Hematopoietic multipotent progenitor cell treated with erythropoietin and hydrocortisone succinate and interleukin-3 and kit ligand, for 4 days (in vitro differentiated cells): ENCODE measurements at places on chromosomes 2 and 18.

DNA sequence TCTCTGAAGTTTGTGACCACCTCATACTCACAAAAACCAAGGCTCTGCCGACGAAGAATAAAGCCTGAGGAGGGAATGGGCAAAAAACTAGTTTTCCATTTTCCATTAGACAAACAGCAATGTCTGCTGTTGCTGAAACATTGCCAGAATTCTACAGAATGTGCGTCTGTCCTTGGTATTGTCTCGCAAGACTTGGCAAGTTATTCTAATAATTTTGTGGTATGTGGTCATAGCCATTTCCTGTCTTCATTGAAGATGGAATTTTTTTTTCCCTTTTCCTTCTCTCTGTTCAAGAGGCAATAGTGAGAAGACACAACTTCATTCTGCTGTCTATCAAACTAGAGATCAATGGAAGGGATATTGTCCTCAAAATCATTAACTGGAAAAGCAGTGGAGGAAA, 296.1 kb downstream of the RND3 start:
- no peak for DNase-seq

DNA sequence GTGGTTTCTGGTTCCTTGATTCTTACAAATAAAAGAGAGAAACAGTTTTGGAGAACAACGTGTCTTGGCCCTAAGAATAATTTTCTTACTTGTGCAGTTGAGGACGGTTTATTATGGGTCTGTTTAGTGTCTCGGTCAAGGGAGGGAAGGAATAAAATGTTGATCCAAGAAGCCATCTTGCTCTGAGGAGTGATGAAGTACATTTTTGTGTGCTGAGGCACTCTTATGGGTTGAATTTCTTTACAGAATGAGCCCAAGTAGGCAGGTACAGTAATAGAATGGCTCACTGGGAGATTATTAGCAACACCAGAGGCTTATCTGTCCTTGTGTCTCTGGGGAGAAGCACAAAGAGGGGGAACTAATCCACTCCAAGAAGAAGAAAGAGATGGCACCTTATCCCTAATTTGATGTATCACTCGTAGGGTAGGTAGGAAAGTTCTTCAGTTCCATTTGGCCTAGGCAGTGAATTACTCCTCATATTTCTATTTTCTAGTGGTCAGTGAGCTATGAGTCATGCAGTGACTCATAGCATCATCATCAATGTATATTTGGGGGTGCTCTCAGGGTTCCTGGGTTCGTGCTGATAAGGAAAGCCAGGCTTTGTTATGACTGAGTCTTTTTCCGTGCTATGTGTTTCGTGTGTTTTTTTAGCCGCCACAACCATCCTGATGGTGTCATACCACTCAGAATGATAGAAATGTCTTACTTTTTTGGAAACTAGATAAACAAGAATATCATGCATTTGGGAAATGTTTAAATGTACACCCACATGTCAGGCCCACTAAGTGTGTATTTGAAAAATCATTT, 250.1 kb upstream of the CTAGE1 start:
- DNase-seq: peak; percentile 53

GRCh38 chr2:212381428-212382102, 157.0 kb downstream of the ERBB4 start:
- peak; percentile 3 for DNase-seq

DNA sequence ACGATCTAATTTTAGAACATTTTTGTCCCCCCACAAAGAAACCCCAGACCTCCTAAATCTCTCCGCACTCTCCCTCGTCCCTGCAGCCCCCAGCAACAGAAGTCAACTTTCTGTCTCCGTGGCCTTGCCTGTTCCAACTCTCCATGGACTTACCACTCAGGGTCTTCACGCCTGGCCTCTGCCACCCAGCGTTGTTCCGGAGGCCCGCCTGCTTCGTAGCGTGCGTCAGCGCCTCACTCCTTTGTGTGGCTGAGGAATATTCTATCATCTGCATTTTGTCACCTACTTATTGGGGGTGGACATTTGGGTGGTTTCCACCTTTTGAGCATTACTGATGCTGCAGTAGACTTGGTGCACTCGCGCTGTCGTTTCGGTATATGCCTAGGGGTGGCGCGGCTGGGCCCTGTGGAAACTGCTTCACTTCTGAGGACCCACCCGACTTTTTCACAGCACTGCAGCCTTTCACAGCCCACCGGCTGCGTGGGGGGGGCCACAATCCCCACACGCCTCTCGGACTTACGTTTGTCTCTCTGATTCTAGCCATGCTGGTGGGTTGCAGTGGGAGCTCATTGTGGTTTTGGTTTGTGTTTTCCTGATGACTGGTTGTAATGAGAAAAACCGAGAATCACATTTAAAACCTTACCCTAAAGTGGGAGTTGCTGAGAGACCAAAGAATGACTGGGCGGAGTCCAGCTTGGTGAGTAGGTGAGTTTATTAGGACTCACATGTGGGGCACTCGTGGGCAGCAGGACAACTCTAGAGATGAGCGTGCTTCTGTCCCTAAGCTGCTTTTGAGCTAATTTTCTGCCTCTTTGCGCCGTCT, 1.4 kb upstream of the HSBP1L1 start:
- no peak for DNase-seq

- peak; percentile 78 for DNase-seq
Observed at GRCh38 chr2:112701052-112701451, 19.8 kb upstream of the NT5DC4 start.

DNA sequence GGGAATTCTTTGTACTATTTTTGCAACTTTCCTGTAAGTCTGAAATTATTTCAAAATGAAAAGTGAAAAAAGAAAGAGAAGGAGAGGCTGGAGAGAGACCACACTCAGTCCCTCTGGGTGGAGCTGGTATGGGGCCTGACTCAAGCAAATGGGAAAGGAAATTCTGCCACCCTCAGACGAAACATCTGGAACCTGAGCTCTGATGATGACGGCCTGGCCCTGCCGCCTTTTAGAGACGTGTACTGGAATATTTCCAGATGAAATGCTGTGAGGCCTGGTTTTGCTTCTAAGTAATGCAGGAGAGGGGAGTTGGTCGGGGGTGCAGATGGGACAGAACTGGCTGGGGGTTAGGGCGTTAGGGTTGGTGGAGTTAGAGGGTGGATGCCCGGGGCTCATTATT, 57.4 kb upstream of the GLI2 start:
- no peak for DNase-seq

DNA sequence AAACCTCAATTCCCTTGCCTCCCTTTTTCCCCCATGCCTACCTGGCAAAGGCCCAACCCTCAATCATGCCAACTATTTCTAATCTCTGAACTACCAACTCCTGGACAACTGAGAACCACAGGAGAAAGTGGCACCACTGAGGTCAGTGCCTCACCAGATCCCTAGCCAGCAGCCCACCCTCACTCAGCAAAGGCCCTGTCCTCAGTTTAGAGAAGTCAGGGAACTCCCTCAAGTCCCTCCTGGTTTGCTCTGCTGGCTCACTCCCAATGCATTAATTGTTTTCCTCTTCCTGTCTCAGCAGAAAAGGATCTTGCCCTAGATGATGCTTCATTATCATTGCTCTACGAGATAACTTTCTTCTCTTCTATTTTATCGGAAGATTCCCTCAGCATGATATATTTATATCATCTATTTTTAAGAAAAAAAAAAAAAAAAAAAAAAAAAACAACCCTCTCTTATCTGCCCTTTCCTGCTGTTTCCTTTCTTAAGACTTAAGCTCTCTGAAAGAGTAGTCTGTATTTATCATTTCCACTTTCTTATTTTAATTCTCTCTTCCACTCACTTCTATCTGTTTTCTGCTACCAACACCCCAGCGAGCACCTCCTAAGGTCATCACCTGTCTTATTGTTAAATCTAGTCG, 22.7 kb upstream of the ZBTB14 start:
- peak; percentile 65 for DNase-seq

DNA sequence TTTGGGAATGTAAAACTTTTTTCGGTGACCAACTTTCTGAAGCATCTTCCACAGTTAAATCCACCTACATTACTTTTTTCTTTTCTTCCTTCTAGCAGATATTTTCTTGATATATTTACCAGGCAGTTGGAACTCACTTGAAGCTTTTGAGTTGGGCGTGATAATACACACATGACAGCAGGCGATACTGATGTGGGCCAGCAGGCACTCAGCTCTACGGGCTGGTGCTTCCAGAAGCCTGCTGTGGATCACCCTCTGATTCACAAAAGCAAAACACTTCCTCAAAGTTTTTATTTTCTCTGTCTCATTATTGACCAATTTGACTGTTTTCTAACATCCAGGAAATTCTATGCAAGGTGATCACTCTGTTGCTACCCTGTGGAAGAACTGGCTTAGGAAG, 22.9 kb downstream of the GRHL1 start:
- no peak for DNase-seq

GRCh38 chr18:31039426-31039825, 3.1 kb downstream of the DSC3 start:
- DNase-seq: no peak

GRCh38 chr2:33633315-33633714, 34.2 kb upstream of the FAM98A start:
- no peak for DNase-seq

GRCh38 chr2:45978302-45978859, 318.8 kb upstream of the EPAS1 start:
- no peak for DNase-seq

- no peak for DNase-seq
Observed at GRCh38 chr2:230901006-230901405, 24.0 kb downstream of the GPR55 start.

- no peak for DNase-seq
Observed at GRCh38 chr2:108236676-108237335, 3.0 kb upstream of the SULT1C3 start.
